ENCODE measurements at places on chromosomes 4 and X.
A peak's percentile ranks its signal among the peaks of the same experiment; 100 is the strongest.

DNA sequence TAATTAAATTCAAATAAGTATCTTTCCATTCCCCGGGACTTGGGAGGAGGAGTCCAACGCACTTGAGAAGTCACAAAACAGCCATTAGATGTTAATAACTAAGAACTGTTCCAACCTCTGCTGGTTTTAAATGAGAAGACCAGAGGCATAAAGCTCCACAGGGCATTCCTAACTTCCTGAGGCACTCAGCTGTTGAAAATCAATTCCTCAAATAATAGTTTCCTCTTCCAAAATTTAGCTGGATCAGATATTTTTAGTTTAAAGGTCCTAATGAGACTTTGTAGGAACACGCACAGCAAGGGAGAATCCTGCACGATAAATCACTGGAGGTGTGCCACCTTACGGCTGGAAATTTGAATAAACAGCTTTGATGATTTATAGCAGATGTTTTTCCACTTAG, 504.3 kb upstream of the ZFP42 start:
- DNase-seq: no peak

GRCh38 chr4:1834047-1834775, 21.7 kb downstream of the LETM1 start:
- no peak for DNase-seq

DNA sequence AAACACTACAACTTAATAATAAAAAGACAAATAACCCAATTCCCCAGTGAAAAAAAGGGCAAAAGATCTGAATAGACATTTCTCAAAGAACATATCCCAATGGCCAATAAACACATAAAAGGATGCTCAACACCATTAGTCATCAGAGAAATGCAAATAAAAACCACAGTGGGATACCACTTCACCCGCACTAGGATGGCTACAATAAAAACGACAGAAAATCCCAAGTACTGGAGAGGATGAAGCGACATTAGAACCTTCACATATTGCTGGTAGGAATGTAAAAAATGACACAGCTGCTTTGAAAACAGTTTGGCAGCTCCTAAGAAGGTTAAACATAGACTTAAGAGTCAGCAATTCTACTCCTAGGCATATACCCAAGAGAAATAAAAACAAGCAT, 140.6 kb upstream of the ARX start:
- DNase-seq: no peak

GRCh38 chr4:57373991-57374390, 263.8 kb upstream of the IGFBP7 start:
- no peak for DNase-seq

DNA sequence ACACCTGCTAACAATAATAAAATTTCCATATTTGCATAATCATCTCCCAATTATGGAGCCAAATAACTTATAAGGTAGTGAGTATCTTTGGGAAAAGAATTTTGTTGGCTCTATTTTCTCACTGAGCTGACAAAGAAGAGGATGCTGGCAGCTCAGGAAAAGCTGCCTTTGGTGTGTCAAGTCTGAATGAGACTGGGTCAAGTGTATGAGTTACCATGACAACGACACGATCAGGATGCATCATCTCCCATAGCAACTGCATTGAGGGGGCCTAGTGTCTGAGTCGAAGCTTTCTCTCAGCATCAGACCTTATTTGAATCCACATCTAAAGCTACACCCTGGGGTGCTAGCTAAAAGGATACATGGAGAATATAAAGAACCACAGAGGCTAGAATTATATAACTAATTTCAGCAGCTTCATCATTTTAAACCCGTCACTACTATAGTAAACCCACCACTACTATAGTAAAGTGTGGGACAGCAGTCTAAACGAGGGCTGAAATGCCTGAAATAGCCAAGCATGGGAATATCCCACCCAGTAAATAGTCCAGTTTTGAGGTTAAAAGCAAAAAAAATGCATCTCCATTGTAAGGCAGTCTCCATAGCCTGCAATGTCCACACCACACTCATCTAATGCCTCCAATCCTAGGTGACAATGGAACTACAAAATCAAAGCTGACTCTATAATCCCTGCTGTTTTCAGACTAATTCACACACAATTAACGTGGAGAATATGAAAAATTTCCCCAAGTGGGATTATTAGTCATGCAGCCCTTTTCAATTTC, 16.0 kb downstream of the GSPT2 start:
- no peak for DNase-seq

GRCh38 chrX:44054863-44055601, 81.8 kb upstream of the NDP start:
- DNase-seq: no peak

- DNase-seq: no peak
Observed at GRCh38 chr4:36177946-36178345, 66.4 kb downstream of the ARAP2 start.

GRCh38 chr4:83282049-83282535, 2.5 kb downstream of the COQ2 start:
- DNase-seq: peak; percentile 60

- no peak for DNase-seq
Observed at GRCh38 chrX:40143001-40143400, 45.2 kb upstream of the BCOR start.

DNA sequence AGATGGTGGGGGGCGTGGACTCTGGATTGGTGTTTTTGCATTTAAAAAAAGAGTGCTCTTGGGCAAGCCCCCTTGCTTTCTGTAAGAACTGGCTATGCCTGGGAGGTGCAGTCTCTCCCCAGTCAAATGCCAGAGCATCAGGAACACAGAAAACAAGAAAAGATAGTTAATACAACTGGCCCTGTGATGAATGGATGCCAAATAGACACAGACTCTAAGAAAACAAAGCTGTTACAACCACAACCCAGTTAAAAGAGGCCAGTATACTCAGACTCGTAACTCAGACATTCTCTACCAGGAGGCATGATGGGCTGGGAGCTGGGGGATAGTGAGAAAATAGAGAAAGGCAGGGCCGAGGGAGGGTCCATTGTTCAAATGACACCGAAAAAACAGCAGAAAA, 32.5 kb upstream of the C1QTNF7 start:
- no peak for DNase-seq

DNA sequence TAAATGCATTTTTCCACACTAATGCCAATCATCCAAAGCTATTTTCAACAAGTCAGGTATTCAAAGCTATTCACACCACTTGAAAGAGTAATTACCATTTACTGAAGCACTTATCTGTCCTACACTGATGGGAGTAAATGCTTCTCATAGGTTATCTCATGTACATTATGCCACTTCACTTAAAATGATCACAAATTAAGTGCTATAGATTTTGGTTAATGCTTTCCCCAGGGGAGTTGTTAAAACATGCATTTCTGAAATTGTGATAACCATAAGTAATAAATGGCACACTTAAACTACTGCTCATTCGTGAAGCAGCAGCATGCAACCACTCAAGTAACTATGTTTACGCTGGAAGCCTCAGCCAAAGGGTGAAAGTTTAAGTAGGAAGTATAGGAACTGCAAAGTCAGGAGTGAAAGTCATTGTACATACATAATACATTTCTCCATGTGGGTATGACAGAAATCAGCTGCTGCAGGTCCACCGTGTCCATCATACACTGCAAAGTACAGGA, 6.6 kb downstream of the PPM1K start:
- no peak for DNase-seq

- DNase-seq: no peak
Observed at GRCh38 chr4:8762356-8762755, 109.3 kb downstream of the HMX1 start.

GRCh38 chrX:126394681-126395080, 157.9 kb downstream of the DCAF12L1 start:
- DNase-seq: no peak

DNA sequence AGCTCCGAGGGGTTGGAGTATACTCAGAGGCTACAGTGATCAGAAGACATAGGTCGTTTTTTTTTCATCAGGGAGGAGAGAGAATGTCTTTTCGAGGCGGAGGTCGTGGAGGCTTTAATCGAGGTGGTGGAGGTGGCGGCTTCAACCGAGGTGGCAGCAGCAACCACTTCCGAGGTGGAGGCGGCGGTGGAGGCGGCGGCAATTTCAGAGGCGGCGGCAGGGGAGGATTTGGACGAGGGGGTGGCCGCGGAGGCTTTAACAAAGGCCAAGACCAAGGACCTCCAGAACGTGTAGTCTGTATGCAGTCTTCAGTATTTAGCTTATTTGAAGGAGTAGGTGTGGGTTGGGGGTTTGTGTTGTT, 500 bp downstream of the GAR1 start:
- peak; percentile 52 for DNase-seq

DNA sequence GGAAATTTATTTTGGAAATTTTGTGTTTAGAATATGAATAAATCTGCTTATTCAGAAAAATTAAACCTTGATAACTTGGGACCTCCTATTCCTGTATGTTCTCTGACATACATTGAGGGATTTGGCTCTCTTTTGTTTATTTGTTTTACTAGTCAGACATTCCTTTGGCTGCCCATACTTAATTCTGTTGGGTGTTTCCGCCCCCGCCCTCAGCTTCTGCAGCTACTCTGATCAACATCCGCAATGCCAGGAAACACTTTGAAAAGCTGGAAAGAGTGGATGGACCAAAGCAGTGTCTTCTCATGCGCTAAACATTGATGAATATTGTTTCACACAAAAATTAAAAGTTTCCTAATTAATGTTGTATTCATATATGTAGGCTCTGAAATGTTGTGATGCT, 40.5 kb downstream of the RRAGB start:
- DNase-seq: no peak

- no peak for DNase-seq
Observed at GRCh38 chr4:46894826-46895225, 14.2 kb downstream of the COX7B2 start.

DNA sequence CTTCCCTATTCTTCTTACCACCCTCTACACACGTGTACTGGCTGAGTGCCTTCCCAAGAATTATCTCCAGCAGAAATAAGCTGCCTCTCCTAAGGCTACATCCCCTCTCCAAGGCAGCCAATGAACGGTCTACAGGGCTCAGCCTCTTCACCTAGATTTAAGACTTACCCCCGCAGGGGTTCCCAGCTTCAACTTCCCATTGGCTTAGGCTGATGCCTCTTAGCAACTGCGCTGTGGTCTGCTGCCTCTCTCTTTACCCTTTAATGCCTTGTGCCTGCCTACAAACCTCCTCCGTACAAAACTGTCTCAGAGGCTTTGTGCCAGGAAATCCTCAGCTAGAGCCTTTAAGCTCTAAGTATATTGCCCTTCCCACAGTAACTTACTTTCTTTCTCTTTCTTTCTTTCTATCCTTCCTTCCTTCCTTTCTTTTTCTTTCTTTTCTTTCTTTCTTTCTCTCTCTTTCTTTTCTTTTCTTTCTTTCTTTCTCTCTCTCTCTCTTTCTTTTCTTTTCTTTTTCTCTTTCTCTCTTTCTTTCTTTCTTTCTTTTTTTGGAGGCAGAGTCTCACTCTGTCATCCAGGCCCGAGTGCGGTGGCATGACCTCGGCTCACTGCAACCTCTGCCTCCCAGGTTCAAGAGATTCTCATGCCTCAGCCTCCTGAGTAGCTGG, 15.1 kb upstream of the PIGA start:
- DNase-seq: no peak

Measured in liver (tissue), 10 donors.